ENCODE measurements at places on chromosomes 6 and 20. TPM values are rescaled to one million over a fixed set of nuclear protein-coding genes. Genes with fewer than 3 reads are reported as not detected.

GRCh38 chr20:47336129-47336754 is 20.3 kb downstream of the ZMYND8 start:
- no peak for DNase-seq

FILIP1 gene
- 0.07 TPM for total RNA-seq

HSPA1L gene
- total RNA-seq = 2.0 TPM

LY6G6D gene
- total RNA-seq = not detected

DNA sequence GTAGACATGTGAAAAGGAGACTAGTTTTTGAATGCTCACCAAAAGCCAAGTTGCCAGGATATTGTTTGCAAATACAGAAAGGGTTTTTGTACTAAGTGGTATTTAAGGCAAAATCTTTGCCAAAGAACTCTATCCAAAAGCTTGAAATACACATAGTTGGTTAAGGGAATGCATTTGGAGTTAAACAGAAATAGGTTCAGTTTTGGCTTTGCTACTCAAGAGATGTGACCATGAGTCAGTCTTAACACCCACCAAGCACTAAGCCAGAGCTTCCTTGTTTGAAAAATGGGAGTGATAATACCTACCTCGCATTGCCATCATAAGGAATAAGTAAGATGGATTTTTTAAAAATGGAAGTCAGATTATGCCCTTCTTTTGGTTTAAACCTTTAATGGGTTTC is 191.7 kb upstream of the LAMP5 start:
- no peak for DNase-seq

MUC21 gene
- not detected for total RNA-seq

DNA sequence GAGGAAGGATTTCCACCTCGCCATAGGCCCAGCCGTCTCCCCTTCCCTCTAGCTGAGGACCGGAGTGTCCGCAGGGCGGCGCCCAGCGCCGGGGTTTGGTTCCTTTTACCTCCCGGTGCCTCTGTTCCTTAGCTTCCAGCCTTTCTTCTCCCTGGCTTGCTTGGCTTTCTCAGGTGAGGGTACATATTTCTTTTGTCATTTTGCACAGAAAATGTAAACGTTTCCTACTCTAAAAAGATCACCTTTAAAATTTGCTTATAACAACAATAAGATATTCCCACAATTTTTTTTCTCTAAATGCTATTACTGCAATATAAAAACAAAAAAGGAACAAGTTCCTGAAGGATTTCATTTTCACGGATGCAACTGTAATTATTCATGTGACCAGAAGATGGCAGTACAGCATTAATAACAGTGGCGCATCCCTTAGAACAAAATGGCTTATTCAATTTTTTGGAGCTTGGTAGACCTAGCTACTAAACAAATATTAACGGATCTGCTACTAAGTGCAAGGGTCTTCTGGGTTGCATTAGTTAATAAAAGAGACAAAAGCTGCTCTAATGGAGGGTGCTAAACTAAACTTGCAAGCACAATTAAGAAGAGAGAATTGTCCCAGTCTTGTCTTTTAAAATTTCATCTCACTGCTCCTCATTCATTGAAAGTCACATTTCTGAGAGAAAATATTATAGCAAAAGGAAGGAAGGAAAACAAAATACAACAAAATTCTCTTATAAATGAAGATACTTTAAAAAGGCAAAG is 172.9 kb downstream of the ADGRG6 start:
- DNase-seq = no peak
